ENCODE measurements at places on chromosomes 1 and 21.
A peak's percentile ranks its signal among the peaks of the same experiment; 100 is the strongest.

DNA sequence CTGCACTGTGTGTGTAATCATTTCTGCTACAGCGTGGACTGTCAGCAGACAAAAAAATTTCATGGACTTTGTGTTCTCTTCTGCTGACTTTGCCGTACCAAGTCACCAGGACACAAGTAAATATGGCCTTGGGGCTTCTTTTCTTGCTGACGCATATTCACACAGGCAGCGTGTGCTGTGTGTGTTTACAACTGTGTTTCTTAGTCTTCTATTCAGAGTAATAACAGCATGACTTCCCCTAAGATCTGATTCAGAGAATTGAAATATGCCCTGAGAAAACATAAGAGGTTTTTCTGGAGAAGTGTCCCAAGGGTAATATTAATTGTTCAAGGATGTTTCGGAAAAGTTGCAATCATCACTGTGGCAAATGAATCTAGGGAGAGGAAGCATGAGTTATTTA lies 47.1 kb upstream of the DYNLT5 start:
- no peak for DNase-seq

DNA sequence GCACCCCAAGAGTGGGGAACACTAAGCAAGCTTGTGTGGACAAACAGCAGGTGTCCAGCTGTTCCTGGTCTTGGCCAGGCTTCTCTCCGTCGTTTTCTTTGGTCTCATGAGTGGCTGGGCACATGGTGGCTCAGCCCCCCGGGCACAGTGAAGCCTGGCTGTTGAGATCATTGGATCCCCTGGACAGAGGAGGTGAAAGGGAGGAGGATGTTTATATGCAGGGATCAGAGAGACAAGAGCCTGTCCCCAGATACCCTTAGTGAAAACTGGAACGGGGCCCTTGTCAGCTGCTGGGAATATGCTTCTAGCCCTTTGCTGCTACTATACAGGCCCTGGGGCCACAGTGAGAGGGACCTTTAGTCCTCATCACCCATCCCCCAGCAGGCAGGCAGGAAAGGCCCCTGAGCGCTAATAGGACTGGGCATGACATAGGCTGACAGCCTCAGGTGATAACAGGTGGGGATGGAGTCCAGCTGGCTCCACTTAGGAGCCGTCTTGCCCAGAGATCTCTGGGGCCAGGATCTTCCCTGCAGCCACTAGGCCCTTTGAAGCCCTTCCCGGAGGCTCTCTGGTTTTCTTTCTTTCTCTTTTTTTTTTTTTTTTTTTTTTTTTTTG lies 16.4 kb downstream of the EPHA8 start:
- DNase-seq: no peak

DNA sequence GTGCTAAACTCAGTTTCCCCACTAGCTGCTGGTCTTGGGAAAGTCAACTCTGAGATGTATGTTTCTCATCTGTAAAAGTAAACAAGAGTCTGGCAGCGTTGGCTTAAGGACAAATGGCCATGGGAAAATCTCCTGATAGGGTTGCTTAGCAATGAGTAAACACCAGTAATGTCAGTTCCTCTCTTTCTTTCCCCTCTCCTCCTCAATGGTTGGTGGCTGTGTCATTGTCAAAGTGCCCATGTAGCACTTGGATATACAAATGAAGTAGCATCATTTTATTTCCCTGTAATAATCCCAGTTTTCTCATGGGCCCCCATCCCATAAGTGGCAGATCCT lies 2.2 kb upstream of the FYB2 start:
- DNase-seq: no peak

GRCh38 chr1:109498161-109498801 lies 4.4 kb downstream of the CYB561D1 start:
- DNase-seq: no peak

GRCh38 chr1:30268923-30269666 lies 454.3 kb downstream of the MATN1 start:
- no peak for DNase-seq

DNA sequence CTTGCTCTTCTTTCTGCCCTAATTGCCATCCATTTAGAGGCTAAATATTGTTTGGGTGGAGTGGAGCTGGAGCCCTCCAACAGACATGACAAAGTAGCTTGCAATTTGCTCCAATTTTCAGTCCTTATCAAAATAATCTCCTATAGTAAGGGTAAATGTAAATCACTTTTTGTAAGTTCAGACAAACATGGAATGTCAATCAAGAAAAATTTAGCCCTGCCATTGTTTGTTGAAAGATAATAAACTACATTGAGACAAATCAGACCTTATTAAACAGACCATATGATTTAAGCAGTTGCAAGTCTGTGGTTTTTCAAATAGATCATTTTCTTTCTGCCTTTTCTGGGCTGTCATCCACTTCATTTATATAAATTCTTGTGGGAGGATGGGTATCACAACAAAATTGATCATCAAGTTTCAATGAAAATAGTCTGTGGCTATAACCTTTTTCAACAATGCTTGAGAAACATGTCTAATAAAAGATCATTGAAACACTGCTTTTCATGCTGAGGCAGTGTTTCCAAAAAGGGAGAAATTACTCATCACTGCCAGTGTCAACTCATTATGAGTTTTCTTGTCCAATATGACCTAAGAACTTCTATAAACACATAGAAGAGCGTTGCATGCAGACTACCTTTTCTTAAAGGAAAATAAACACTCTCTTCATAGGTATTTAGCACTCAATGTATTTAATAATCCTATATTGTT lies 1152.0 kb upstream of the B3GALT2 start:
- DNase-seq: no peak

GRCh38 chr21:45417256-45417950 lies 12.4 kb downstream of the COL18A1 start:
- DNase-seq: no peak

- no peak for DNase-seq
Observed at GRCh38 chr1:150311762-150312161, 9.6 kb upstream of the PRPF3 start.

- DNase-seq: no peak
Observed at GRCh38 chr1:214718724-214719123, 115.7 kb downstream of the CENPF start.

- no peak for DNase-seq
Observed at GRCh38 chr1:167430134-167430848, 88.0 kb downstream of the CD247 start.

GRCh38 chr1:22877980-22878379 lies 94.7 kb downstream of the LACTBL1 start:
- no peak for DNase-seq

DNA sequence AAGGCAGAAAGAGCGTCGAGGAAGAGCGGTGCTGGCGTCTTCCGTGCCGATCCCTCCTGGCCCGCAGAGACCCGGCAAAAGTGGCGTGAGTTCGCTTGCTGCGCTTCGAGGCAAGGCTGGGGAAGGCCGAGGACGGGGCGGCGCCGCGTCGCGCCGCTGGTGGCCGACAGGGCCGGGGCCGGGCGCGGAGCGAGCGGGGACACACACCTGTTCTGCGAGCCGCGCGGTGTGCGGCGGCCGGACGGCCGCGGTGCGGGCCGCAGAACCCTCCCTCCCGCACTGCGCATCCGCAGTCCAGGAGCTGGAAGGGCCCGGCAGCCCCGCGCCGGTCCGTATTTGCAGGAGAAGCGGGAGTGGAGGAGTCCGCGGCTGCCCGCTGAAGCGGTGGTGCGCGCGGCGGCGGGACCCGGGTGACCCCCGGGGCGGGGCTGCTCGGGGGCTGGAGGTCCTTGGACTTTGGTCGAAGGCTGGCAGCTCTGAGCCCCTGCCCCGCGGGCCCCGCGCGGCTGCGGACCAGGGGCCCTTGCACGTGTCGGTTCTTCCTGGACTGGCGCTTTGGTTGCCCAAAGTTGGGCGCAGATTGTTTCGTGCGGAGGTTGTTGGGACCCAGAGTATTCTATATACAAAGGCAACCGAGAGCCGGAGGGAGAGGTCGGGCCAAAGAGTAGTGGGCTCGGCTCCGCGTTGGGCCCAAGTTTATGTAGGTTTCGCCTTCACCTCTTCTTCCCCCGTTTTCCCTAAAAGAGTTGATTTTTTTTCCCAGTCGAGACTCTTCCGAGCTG lies 2.6 kb downstream of the RNF220 start:
- no peak for DNase-seq

- DNase-seq: no peak
Observed at GRCh38 chr1:162275622-162276175, 101.0 kb downstream of the SPATA46 start.

DNA sequence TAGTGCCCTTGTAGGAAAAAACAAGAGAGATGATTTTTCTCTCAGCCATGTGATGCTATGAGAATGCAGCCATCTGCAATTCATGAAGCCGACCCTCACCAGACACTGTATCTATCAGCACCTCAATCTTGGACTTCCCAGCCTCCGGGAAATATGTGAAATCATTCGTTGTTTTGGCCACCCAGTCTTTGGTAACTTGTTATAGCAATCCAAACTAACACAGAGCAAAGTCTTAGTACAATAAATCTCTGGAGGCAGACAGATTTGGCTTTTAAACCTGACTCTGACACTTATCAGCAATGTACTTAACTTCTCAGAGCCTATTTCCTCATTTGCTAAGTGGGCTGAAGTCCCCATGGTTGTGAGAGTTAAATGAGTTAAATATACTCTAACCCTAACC lies 5.1 kb upstream of the MED18 start:
- no peak for DNase-seq

DNA sequence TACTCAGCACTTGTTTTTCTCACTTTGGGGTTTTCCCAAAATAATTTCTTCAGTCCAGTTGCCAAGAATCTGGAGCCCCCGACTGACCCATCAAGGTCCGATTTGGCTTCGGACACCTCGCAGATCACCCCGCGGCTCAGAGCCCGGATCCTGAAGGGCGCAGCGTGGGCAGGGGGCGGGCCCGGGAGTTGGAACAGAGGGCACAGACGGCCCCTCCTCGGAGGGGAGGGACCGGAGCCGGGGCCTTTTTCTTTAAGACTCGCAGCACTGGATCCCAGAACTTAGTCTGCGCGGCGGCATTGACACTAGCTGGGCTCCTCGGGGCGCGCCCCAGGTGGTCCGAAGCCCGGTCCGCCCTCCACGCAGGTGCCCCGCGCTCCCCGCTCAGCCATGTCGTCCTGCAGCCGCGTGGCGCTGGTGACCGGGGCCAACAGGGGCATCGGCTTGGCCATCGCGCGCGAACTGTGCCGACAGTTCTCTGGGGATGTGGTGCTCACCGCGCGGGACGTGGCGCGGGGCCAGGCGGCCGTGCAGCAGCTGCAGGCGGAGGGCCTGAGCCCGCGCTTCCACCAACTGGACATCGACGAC lies at the start of gene CBR3:
Gene CBR3 (plus strand): TSS at position 277 of the 588 bp plus-strand sequence. CDS start 114 bp downstream, at position 391.
- DNase-seq: no peak

DNA sequence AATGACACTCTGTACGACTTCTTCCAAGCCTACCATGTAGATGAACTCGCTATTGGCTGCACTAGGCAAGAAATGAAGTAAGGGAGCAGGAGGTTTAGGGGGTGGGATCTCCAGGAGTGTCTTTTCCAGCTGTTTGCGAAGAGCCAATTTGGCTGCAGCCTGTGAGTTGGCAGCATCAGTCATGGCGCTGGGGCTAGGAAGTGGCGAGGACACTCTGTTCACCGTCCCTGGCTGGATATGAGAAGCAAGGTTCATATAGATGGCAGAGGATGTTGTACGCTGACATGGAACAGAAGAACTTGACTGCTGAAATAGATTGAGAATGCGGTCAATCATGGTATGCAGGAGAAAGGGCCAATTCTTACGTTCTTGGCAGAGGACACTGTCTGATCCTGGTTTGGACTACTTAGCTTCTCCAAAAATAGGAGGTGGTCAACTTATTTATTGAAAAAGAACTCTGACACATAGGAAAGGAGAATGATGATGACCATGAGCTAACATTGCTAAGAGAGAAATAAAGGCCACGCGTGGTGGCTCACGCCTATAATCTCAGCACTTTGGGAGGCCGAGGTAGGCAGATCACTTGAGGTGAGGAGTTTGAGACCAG lies 41.2 kb downstream of the SLC27A3 start:
- no peak for DNase-seq

- no peak for DNase-seq
Observed at GRCh38 chr1:46394108-46394871, at the start of gene FAAH. Gene FAAH (plus strand): TSS chr1:46394317. CDS start chr1:46394349, 32 bp downstream.

- DNase-seq: no peak
Observed at GRCh38 chr1:72371259-72372035, 89.1 kb upstream of the NEGR1 start.

DNA sequence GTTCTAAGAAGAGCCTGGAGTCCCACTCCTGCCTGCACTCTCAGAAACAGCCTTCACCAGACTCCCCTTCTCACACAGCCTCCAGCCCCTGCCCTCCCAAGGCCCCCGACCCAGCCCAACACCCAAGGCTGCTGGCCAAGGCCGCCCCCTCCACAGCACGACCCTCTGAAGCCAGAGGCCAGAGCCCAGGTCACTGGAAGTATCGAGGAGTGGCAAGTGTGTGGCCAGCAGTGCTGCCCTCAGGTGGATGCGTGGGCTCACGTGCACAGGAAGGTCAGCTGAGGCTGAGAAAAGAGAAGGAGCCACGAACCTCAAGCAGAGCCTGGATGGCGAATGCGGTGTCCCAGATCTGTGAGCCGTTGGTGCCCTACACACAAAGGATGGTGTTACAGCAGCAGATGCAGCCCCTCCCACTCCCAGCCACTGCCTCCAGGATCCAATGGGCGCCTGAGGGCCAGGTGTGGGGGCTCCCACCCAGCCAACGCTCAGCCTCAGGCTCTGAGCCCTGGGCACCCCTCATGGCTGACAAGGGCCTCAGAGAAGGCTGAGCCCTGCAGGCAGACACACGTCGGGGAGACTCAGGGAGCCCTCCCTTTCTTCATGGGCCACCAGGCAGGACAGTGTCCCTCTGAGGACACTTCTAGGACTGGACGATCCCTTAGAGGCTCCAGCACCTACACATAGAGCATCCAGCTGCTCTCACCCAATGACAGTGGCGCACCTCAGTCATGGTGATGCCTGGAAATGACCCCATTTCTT lies 18.0 kb downstream of the LSS start:
- no peak for DNase-seq

- DNase-seq: no peak
Observed at GRCh38 chr1:955474-955873, 3.6 kb downstream of the NOC2L start.

DNA sequence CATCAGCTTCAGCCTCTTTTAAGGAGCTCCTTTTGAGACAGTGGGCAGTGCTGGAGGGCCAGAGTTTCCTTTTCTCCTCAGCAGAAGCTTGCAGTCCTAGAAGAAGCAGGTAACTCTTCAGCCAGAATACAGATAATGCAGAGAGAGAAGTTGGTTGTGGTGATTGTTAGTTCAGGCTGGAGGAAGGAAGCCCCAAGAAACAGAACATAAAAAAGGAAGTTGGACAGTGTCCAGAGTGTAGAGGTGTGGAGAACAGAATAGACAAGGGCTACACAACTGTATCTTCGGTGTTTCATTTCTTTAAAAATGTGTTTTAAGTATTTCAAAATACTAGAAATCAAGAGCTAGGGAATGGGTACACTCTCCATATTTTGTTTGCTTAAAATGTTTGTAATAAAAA lies 6.4 kb upstream of the TACSTD2 start:
- no peak for DNase-seq

GRCh38 chr1:236159704-236160539 lies 17.6 kb downstream of the GPR137B start:
- no peak for DNase-seq

DNA sequence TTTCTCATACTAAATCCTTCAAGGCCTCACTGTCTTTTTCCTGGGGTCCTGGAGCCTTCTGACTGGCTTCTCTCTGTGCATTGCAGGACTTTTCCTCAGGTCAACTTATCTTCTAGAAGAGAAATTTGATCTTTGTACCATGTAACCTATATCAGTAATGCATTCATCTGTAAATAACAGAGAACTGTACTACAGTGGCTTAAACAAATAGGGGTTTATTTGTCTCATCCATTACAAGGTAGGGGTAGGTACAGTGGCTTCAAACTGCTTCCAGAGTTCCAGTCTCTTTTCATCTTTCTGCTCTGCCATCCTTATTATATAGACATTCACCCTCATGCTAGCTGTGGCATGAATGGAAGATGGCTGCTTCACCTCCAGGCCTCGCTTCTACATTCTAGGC lies 29.5 kb upstream of the GTF2B start:
- no peak for DNase-seq

GRCh38 chr1:21294266-21294989 lies 4.2 kb upstream of the ECE1 start:
- peak; percentile 90 for DNase-seq

Measured in effector memory CD4-positive, alpha-beta T cell (primary cell).